Epithelial cell of alveolus of lung (primary cell): ENCODE measurements at places on chromosomes 2 and 18. TPM values are rescaled to one million over a fixed set of nuclear protein-coding genes. Genes with fewer than 3 reads are reported as not detected.

The SEMA4C gene
- 26.6 and 49.0 TPM in 2 replicates for total RNA-seq

The PRKAG3 gene
- total RNA-seq = 0.40 TPM in 1 of 2 replicates, not detected in the other

The FLACC1 gene
- total RNA-seq = 0.32 TPM in 1 of 2 replicates, not detected in the other

The TWIST2 gene
- total RNA-seq = 63.5 and 68.2 TPM in 2 replicates

The UGT1A5 gene
- total RNA-seq = not detected in 2 replicates

The TCF7L1 gene
- 0.78 and 1.4 TPM in 2 replicates for total RNA-seq

The CXCR1 gene
- total RNA-seq = not detected in 2 replicates

The NEU2 gene
- total RNA-seq = not detected in 2 replicates

The EHD3 gene
- 23.0 and 36.4 TPM in 2 replicates for total RNA-seq

The CXCR2 gene
- 0.24 TPM in 1 of 2 replicates, not detected in the other for total RNA-seq

The CYS1 gene
- total RNA-seq = 0.39 TPM in 1 of 2 replicates, not detected in the other

The MSTN gene
- not detected in 2 replicates for total RNA-seq

The FKBP1B gene
- total RNA-seq = 15.5 and 20.7 TPM in 2 replicates

The GKN2 gene
- total RNA-seq = not detected in 2 replicates

The EN1 gene
- 0.32 and 0.39 TPM in 2 replicates for total RNA-seq
